ENCODE measurements at places on chromosomes 2 and 18. TPM values are rescaled to one million over a fixed set of nuclear protein-coding genes. Genes with fewer than 3 reads are reported as not detected.

NTSR2 gene
- not detected for polyA plus RNA-seq

SRSF7 gene
- 212 TPM for polyA plus RNA-seq

LRRC30 gene
- not detected for polyA plus RNA-seq

ADGRF3 gene
- polyA plus RNA-seq = 0.10 TPM

MGAT4A gene
- 0.05 TPM for polyA plus RNA-seq

SLC9A4 gene
- 0.11 TPM for polyA plus RNA-seq

GALNT13 gene
- 0.33 TPM for polyA plus RNA-seq

DRC1 gene
- polyA plus RNA-seq = not detected

Measured in SK-N-SH (cell line).